ENCODE measurements at places on chromosomes 7 and 10.

GRCh38 chr7:121961089-121961867 is 88.3 kb downstream of the PTPRZ1 start:
- no peak for DNase-seq

DNA sequence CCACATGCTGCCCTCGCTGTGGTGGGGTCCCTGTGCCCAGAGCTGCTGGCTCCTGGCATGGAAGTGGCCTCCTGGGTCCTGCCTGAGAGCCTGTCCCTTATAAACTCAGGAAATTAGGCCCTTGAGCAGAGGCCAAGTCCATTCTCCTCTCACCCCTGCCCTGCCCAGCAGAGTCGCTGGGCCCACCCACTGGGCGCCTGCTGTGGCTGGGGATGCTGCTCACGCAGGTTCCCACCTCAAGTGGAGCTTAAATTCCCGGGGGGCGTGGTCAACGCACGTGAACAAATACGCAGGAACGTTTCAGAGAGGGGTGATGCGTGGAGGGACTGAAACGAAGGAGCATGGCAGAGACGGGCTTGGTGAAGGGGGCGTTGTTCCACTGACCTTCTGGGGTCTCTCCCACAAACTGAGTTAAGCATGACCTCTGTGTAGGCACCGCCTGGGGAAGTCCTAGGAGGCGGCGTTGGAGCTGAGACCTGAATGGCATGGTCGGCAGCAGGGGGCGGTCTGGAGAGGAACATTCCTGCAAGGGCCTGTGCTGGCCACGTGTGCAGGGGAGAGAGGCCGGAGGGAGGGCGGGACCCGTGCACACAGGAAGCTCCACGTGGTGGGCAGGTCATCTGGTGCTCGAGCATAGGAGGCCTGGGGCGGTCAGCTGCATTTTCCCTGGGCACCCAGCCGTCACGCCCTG is 27.9 kb downstream of the FAM20C start:
- no peak for DNase-seq

GRCh38 chr10:30840395-30841050 is 191.1 kb downstream of the ZNF438 start:
- no peak for DNase-seq

- DNase-seq: no peak
These were observed 262.8 kb downstream of the SLC25A13 start for GRCh38 chr7:96059075-96059474.

All from T47D (cell line).